ENCODE measurements at places on chromosomes 12 and 14.
A peak's percentile ranks its signal among the peaks of the same experiment; 100 is the strongest.

GRCh38 chr12:9588749-9589148 lies 19.0 kb downstream of the KLRB1 start:
- no peak for DNase-seq

- DNase-seq = no peak
These were observed 407.1 kb downstream of the TRHDE start for GRCh38 chr12:72679147-72679757.

DNA sequence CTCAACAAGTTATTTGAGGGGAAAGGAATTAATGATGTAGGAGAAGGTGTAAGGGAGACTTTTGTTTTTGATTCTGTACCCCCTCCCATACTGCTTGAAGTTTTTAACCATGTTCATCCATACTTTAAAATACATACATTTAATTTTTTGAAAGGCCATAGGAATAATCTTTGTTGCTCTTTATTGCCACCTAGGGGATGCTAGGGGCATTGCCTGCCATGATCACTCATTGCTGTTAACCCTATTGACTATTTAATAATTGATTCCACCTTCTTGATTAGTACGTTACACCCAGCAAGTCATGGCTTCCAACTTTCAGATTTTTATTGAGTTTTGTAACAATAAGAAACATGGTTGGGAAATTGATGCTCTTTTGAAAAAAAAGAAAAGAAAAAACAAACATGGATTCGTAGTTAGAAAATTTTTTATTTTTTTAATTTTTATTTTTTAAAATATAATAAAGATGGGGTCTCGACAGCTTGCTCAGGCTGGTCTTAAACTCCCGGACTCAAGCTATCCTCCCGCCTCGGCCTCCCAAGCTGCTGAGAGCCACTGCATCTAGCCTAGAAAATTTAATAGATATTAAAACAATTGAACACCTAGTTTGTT lies 8.5 kb upstream of the PRKAB1 start:
- peak; percentile 51 for DNase-seq

DNA sequence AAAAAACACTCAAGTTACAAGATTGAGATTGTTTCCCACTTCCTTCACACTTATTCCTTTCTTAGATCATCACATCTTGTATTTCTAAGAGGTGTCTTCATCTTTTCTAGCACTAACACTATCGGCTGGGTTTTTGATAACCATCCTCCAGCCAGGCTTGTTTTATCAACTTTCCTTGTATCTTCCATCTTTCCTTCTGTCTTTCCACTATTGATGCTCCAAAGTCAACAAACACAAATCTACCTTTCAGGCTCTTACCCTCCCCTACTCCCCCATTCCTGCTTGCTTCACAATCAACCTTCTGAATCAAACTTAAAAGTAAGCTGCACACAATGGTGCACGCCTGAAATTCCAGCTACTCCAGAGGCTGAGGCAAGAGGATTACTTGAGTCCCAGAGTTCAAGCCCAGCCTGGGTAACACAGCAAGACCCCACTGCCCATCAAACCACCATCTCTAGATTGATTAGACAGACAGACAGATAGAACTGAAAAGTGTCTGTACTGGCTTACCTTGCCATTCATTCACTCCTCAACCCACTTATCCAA lies 12.9 kb downstream of the MED13L start:
- DNase-seq = no peak

GRCh38 chr12:113240395-113240794 lies 19.1 kb downstream of the TPCN1 start:
- DNase-seq = no peak

Measured in NCI-H69 (cell line).